Prostate gland (tissue), 2 donors: ENCODE measurements at places on chromosomes 13 and 19. TPM values are rescaled to one million over a fixed set of nuclear protein-coding genes. Genes with fewer than 3 reads are reported as not detected.

GFY gene
- not detected for total RNA-seq

MED25 gene
- total RNA-seq, result 38.4 TPM

ZNF799 gene
- 4.5 TPM for total RNA-seq

CEACAM7 gene
- not detected for total RNA-seq

DNA sequence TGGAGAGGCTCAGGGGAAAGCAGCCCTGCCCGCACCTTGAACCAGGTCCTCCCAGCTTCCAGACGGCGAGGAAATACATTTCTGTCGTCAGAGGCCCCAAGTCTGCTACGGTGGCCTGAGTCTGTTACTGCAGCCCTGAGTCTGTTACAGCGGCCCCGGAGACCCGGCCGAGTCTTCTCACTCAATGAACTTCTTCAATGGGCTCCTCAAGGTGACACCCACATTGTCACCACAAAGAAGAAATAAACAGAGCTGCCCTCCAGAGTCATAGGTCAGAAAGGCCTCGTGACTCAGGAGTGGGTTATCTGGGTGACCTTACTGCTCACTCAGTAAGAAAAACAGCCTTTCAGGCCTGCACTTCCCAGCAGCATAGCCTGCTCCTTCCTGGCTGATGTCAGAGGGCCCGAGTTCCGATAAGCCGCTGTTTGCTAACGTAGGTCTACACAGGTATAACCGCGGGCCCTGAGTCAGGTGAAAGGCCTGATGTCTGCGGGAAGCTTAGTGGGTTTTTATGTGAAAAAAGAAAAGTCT, 66.9 kb upstream of the TM9SF2 start:
- DNase-seq, result no peak

DNA sequence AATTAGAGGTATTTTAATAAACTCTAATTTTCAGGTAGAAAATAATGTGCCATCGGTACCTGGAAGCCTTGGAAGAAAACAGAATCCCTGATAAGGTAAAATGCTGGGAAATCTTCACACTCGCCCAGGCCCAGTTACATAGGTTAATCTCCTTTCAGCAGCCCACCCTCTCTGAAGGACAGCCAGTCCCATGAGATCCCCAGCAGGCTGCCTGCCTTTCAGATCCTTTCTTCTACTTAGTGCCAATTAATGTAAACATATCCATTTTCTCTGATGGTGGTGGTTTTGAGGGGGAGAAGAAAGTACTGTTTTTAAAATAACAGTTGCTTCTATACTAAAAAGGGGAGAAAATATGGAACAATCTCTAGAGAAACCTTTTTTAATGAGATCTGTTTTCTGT, 12.2 kb downstream of the SMAD9 start:
- no peak for DNase-seq

GRCh38 chr13:67369895-67370660, 139.9 kb upstream of the PCDH9 start:
- DNase-seq, result no peak

- DNase-seq, result no peak
These were observed 42.0 kb upstream of the SLC15A1 start for GRCh38 chr13:98794498-98794897.

DNA sequence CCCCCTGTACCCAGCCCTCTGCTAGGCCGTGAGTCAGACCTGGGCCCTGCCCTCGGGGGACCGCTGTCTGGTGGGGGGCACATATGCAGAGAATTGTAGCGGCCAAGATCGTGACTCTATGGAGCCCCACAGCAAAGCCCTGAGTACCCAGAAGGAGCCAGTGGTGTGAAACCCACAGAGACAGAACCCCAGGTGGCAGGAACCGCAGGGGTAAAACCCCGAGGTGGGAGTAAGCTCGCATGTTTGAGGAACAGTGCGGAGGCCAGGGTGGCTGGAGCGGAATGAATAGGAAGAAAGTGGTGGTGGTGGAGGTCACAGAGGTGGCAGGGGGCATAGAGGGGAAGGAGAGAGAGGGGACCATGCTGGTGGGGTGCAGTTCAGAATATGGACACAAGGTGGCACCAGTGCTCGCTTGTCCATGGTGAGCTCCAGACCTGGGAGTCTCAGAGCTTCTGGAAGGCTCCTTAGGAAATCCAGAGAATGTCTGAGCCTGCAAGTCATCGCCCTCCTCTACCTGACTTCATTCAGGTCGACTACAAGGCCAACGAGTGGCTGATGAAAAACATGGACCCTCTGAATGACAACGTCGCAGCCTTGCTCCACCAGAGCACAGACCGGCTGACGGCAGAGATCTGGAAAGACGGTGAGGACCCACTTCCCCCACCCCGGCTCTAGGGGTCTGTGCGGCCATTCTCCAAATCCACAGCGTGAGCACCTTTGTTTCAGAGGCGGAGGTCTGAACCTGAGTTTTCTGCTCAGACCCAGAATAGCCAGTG, 48.9 kb downstream of the MYH14 start:
- DNase-seq, result peak; percentile 20

GRCh38 chr19:43462785-43463380, 2.5 kb downstream of the LYPD3 start:
- DNase-seq, result no peak

DNA sequence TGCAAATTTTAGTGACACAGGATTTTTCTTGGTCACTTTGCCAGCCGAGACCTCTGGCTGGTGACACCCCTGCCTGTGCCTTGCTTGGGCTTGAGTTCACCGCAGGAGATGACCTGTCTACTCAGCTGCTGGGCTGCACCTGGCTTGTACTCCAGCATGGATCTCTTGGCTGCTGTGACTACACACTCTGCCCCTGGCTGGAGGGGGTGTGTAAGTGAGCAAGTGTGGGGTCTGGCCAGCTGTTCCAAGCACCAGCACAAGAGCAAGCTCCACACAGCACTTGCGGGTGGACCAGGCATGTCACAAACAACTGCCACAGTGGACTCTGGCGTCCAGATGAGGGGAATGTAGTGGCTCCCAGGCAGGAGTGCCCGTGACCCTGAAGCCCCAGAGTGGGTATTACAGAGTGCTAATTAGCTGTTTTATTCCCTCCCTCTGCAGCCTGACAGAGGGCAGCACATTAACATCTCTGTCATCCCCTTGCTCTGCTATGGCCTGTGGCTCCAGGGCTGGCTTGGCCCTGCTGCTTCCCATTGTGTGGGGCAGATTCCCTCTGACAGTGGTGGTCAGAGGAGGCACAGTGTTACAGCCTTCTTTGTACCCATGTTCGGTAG, 1387.2 kb downstream of the OLFM4 start:
- DNase-seq, result no peak

DNA sequence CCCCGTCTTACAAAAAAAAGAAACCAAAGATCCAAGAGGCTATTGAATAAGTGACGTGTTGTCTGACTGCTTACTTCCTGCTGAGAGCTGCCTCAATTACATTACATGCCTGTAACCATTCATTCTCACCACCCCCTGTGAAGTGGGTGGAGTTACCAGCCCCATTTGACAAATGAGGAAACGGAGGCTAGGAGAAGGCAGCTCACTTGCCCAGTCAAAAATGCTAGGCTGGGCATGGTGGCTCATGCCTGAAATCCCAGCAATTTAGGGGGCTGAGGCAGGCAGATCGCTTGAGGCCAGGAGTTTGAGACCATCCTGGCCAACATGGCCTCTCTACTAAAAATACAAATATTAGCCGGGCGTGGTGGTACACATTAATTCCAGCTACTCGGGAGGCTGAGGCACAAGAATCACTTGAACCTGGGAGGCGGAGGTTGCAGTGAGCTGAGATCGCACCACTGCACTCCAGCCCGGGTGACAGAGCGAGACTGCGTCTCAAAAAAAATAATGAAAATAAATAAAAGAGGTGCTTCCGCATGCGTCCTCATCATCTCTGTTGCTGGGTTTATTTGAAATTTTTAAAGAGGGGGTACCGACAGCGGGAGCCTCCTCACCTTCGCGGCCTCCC, 499 bp downstream of the LSM7 start:
- DNase-seq, result no peak

- no peak for DNase-seq
These were observed 1.1 kb upstream of the PDE4A start for GRCh38 chr19:10419200-10419645.

- DNase-seq, result no peak
These were observed 96.5 kb downstream of the UGGT2 start for GRCh38 chr13:95956589-95957148.

- peak; percentile 31 for DNase-seq
These were observed 5.6 kb upstream of the DPF1 start for GRCh38 chr19:38229585-38230073.

- DNase-seq, result no peak
These were observed 214.1 kb downstream of the COL4A1 start for GRCh38 chr13:110092831-110093247.

DNA sequence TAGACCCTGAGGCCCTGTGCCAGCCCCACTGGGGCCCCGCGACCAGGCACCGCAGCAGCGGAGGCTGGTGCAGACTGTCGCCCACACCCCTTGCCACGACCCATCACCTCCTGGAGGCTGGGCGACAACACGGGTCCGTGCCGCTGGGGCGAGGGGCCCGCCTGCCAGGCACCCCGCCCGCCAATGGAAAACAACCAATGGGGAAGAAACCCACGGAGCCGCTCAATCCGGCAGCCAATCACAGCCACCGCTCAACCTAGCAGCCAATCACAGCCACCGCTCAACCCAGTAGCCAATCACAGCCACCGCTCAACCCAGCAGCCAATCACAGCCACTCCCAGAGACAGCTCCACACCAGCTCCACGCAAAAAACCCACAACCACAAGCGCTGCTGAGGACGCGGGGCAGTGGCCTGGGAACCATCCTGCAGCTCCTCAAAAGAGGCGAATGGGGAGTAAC, 29.7 kb downstream of the GPX4 start:
- DNase-seq, result no peak

- no peak for DNase-seq
These were observed 26.4 kb upstream of the HNRNPA1L2 start for GRCh38 chr13:52615812-52616211.
